ENCODE measurements at places on chromosomes 4 and X.

DNA sequence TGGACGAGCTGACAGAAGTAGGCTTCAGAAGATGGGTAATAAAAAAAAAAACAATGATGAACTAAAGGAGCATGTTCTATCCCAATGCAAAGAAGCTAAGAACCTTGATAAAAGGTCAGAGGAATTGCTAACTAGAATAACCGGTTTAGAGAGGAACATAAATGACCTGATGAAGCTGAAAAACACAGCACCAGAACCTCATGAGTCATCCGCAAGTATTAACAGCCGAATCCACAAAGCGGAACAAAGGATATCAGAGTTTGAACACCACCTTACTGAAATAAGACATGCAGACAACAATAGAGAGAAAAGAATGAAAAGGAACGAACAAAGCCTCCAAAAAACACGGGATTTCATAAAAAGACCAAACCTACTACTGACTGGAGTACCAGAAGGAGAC is 10.5 kb downstream of the NELFA start:
- H3K36me3 ChIP-seq: no peaks in the 10 kb centered on the region
- H3K4me1 ChIP-seq: no peaks in the 10 kb centered on the region
- no peak for DNase-seq
- no peaks in the 10 kb centered on the region for H3K27me3 ChIP-seq

- no peaks in the 10 kb centered on the region for H3K36me3 ChIP-seq
- no peak overlapping the region for H3K27ac ChIP-seq
- H3K27me3 ChIP-seq: no peaks in the 10 kb centered on the region
- no peaks in the 10 kb centered on the region for H3K4me1 ChIP-seq
These were observed 1870.9 kb downstream of the ARAP2 start for GRCh38 chr4:34373456-34373855.

DNA sequence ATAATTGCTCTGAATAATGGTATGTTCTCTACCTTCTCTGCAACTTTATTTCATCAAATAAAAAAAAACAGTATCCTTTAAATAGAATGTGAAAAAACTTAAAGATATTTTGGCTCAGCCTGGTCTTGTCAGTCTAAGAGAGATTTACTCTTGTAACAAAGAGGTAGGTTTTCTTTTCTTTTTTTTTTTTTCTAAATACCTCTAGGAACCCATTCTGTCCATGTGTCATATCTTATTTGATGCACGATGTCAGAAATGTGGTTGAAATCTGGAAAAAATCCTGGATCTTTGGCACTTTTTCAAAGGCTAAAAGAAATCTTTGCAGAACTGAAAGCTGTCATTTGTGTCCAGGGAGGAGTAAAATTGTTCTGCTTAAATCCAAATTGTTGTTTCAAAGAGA is 17.3 kb upstream of the FGF5 start:
- H3K27me3 ChIP-seq: no peaks in the 10 kb centered on the region
- no peak for DNase-seq
- H3K4me3 ChIP-seq: no peak overlapping the region
- H3K36me3 ChIP-seq: no peaks in the 10 kb centered on the region
- H3K4me1 ChIP-seq: no peaks in the 10 kb centered on the region
- no peak overlapping the region for H3K27ac ChIP-seq

GRCh38 chr4:66681962-66682361 is 863.3 kb downstream of the CENPC start:
- no peaks in the 10 kb centered on the region for H3K4me1 ChIP-seq
- no peaks in the 10 kb centered on the region for H3K36me3 ChIP-seq
- no peak for DNase-seq
- no peak overlapping the region for H3K4me3 ChIP-seq
- no peaks in the 10 kb centered on the region for H3K27me3 ChIP-seq

DNA sequence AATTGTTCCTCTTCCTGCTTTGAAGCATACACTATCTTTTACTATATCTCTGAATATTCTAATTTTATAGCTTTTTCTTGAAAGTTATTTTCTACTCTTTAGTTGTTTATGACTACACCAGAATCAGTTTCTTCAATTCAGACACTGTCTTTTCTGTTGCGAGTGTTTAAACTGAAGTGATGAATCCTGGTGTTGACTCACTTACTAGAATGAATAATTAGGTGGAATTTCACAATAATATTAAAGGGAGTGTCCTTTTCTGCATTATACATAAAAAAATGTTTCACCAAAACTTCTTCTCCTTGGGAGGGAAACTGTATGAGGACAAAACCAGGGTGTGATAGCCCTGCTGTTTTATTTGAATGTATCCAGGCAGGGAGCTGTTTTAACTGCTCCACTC is 1383.1 kb downstream of the C4orf33 start:
- H3K27me3 ChIP-seq: no peaks in the 10 kb centered on the region
- no peaks in the 10 kb centered on the region for H3K36me3 ChIP-seq
- no peak overlapping the region for H3K27ac ChIP-seq
- H3K4me1 ChIP-seq: no peaks in the 10 kb centered on the region

DNA sequence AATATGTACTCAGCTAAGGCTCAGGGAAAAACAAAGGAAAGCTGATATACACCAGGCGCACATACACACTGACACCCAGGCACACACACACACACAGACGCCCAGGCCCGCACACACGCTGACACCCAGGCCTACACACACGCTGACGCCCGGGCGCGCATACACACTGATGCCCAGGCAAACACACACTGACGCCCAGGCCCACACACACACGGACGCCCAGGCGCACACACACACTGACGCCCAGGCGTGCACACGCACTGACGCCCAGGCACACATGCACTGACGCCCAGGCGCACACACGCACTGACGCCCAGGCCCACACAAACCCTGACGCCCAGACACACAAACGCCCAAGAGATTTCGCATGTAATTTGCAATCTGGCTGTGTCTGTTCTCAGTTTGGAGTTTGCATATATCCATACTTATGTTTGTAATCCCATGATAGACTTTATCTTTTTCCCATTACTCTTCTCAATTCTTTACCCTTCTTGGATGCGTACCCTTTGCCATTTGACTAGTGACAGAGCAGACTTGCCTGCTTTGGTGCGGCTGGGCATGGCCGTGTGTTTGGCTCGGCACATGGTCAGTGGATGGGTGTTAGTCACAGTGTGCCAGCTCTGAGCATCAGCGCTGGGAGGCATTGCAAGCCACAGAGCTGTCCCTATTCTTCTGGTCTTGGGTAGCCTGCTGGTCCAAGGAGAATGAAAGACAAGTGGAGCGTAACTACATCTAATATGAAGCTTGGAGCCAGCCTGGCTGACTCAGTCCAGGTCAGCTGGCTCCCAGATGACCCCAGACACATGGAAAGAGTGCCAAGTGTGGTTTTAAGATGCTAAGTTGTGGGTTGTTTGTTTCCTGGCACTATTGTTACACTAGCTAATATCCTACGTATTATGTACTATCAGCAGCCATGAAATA is 632.4 kb upstream of the ZFP42 start:
- no peaks in the 10 kb centered on the region for H3K36me3 ChIP-seq
- H3K4me3 ChIP-seq: no peak overlapping the region
- DNase-seq: no peak
